ENCODE measurements at places on chromosomes 6 and 20. TPM values are rescaled to one million over a fixed set of nuclear protein-coding genes. Genes with fewer than 3 reads are reported as not detected.

Gene NKX2-2
- not detected for polyA plus RNA-seq

Gene TFAP2D
- polyA plus RNA-seq, result not detected

Gene COX7A2
- polyA plus RNA-seq, result 478 TPM

Gene CLPSL1
- not detected for polyA plus RNA-seq

Gene CDH4
- polyA plus RNA-seq, result 7.3 TPM

Gene SLC22A7
- polyA plus RNA-seq, result not detected

Gene CCDC167
- 45.7 TPM for polyA plus RNA-seq
